ENCODE measurements at places on chromosomes 11 and 22.

DNA sequence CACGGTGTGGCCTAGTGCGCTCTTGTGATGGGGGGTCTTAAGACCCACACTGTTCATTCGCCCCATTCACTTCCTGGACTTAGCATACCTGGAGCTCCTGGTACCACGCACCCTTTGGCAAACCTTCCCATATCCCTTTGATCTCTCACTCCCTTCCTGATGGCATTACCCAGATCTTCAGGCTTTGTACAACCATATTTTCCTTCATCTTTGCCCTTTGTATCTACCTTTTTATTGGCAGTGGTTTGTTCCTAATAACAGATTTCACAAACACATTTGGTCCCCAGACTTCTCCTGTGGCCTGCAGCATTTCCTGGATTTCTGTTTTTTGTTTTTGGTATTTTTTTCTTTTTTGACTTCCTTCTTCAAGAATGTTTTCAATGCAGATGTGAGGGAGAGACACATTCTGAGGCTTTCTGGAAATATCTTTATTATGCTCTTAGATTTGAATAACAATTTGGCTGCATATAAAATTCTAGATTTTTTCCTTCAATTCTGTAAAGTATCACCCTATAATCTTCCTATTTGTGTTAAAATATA, 16.1 kb upstream of the IFITM3 start:
- no peak for DNase-seq

- DNase-seq: no peak
Observed at GRCh38 chr11:126214441-126214840, 2.9 kb downstream of the FAM118B start.

- DNase-seq: no peak
Observed at GRCh38 chr22:50612528-50613221, 12.1 kb downstream of the MAPK8IP2 start.

DNA sequence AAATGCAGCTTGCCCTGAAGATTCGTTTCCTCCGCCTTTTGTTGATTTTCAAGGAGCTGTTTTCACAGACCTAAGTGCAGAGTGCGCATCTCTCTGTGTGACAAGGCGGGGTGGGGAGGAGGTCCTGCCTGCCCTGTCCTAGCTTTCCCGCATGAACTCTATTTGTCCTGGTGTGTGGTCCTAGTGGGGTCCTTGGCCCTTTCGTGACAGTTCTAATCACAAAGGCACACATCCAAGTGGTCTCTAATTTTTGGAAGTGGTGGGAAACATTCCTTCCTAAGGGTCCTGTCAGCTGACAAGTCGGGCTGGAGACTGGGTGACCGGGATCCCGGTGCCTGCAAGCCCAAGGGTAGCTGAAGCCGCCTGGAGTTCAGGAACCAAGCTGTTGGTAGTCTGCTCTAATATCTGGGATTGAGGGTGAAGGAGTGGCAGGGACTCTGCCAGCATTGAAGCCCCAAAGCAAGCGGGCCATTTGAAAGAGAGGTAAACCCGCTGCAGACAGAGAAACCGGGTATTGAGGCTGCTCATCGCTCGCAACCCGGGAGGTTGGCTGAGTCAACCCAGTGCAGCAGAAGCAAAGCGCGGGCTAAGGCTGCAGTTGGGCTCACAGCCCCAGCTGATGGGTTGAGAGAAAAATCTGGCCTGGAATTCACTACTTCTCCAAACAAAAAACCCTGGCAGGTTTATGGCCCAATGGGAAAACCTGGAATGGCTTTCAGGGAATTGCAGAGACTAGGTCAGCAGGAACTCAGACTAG, 28.1 kb upstream of the FBXO3 start:
- DNase-seq: no peak

DNA sequence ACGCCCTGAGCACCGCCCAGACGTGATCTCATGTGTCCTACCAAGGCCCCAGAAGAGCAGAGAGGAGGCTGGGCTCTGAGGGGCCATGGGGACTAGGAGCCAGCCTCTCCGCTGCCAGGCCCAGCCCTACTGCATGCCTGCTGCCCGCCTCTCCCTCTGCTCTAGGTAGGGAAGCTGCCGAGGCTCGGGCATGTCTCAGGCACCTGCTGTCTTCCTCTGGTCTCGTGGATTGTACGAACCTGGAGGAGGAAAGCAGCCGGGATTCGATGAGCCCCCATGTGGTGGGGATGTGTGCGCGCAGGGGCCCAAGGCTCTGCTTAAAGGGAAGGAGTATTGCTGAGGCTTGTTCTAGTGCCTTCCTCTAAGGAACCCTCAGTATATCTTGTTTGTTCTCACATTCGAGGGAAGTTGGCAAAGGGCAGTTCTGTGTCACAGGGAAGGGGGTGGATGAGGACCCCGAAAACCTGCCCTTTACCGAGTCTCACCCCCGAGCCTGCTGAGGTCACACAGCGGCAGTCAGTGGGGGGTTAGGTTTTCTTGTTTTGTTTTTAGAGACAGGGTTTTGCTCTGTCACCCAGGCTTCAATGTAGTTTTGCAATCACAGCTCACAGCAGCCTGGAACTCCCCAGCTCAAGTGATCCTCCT, 21.2 kb downstream of the DAGLA start:
- no peak for DNase-seq

DNA sequence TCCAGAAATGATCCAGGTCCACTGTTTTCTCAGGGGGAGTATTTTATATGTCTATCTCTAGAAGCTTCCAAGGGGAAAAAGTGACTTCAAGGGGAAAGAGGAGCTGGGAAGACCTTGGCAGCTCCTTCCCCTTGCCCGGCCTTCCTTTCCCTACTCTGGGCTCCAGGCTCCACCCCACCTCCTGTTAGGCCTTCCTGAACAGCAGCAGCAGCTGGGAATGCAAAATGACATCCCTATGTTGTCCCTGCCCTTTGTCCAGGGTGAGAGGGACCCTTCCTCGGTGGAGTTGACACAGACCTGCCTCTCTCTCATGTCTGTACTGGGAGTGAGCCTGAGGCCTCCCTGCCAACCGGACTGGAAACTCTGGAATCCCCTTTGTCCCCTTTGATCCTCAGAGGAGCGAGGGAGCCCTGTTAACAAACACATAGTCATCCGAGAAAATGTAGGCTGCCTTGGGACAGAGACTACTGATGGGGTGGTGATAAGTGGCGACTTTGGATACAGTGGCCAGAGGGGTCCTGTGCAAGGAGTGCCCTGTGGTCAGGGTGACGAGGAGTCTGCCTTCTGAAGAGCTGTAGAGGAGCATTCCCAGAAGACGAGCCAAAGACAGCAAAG, 9.0 kb upstream of the MALAT1 start:
- no peak for DNase-seq

GRCh38 chr11:132692891-132693290, 839.4 kb downstream of the OPCML start:
- DNase-seq: no peak

DNA sequence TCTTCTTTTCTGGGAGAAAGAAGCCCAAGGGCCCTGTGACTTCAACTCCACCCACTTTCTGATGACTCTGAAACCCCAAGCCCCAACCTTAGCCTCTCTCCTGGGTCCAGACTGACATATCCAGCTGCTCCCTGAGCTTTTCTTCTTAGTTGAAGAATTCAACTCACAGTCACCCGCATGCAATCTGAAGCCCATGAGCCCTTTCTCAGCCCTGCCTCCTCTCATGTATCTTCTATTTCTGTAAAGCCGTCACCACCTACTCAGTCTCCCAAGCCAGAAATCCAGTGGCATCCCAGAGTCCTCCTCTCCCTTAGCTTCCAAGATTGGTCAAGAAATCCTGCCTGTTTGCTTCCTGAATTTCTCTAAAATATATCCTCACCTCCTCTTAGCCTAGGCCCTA, 7.1 kb upstream of the TMA7B start:
- DNase-seq: no peak

- DNase-seq: no peak
Observed at GRCh38 chr11:32939046-32939445, 46.4 kb downstream of the QSER1 start.

GRCh38 chr11:57126766-57127400, 54.9 kb upstream of the LRRC55 start:
- no peak for DNase-seq

DNA sequence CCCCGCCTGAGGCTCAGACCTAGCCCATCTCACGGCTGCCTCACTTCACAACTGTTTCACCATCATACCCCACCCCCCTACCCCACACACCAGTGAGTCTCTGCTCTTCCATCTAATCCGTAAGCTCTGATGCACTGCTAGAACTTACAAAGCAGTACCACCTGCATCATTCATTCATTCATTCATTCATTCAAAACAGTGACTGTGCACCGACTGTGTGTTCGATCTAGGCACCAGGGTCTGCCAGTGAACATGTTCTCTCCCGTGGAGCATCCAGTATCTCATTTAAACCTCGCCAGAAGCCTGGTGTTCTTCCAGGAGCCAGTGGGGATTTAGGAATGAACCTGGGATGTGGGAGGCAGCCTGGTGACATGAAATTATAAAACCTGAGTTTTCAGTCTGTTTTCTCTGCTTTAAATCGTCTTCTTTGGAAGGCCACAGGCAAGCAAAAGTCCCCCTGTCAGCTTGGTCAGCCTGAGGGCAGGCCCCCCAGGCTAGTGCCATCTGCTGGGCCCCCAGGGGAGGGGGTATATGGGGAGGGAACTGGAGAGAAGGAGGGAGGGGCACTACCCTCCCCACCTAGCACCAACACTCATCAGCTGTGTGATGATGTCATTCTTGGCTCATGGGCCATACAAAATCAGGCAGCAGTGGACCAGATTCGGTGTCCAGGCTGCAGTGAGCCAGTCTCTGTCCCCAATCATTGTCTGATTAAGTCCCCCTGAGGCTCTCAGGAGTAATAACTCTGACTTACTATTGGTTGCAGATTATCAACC, 18.4 kb downstream of the TMPRSS6 start:
- DNase-seq: no peak

DNA sequence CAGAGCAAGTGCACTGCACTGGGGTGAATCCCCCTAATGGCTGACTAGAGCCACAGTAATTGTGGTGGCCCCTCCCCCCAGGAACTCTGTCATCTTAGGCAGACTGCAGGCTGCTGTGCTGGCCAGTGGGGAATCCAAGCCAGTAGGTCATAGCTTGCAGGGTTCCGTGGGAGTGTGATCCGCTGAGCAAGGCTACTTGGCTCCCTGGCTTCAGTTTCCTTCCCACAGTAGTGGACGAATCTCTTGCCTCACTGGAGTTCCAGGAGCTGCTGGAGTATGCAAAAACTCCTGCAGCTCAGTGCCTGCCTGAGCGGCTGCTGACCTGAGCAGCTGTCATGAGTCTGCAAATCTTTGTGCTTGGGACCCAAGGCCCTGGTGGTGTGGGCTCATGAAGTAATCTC, 13.2 kb downstream of the OOSP3 start:
- no peak for DNase-seq

DNA sequence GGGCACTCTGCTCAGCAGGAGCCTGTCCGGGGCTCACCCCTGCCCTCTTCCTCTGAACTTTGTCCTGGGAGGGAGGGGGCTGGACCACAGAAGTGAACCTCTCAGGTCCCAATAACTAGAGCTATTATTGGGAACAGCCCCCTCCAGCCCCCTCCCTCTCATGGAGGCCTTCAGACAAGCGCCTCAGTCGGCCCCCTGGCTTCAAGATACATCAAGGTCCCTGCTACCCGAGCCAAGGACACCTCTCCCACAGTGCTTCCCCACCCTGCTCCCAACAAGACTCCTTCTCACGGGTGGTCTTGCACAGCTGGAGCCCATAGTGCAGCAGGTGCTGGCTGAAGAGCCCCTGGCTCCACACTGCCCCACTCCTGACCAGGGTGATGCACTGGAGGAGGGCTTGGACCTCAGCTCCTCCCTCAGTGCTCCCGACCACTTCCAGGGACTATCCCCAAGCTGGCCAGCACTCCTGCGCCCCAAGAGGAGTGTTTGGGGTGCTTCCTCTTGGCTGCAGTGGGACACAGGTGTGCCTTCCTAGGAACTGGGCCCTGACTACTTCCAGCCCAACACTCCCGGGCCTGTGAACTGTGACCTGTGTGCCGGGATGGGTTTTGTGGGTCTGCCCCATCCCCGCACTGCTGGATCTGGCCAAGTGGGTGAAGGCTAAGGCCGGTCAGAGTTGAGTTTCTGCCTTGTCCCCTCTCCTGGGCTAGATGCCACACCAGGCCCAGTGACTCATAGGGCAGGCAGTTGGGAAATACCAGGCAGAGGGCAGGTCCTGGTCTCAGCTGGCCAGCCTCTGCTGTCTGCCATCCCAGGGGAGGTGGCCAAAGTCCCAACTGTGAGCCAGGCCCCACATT, 2.2 kb downstream of the PNPLA2 start:
- DNase-seq: no peak

- DNase-seq: no peak
Observed at GRCh38 chr11:70159627-70160570, 43.2 kb upstream of the FADD start.

DNA sequence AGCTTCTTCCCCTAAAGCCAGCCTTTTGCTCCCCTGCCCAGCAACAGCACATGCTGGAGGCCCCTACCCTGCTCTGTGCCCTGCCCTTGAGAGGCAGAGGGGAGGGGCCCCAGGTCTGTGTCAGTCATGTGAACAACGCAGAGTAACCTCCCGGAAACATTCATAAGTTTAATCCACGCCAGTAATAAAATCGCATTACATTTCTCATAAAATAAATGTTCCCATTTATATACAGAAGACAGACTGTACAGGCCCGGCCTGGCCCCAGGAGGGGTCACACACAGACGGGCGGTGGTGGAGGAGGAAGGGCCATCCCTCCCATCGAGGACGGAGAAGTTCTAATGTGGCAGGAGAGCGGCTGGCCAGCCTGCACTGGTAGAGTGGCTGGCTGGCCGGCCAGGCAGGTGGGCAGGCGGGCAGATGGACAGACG, 39.5 kb downstream of the LMO1 start:
- no peak for DNase-seq

GRCh38 chr11:83166193-83166866, 9.4 kb downstream of the PCF11 start:
- DNase-seq: no peak

Measured in liver (tissue), 10 donors.